ENCODE measurements at places on chromosomes 1 and 21. TPM values are rescaled to one million over a fixed set of nuclear protein-coding genes. Genes with fewer than 3 reads are reported as not detected.

The TP73 gene
- 4.7 TPM for total RNA-seq

The ANGPTL3 gene
- total RNA-seq, result not detected

The AGPAT3 gene
- total RNA-seq, result 40.1 TPM

- DNase-seq, result no peak
These were observed 87.2 kb downstream of the TGFBR3 start for GRCh38 chr1:91798740-91799139.

DNA sequence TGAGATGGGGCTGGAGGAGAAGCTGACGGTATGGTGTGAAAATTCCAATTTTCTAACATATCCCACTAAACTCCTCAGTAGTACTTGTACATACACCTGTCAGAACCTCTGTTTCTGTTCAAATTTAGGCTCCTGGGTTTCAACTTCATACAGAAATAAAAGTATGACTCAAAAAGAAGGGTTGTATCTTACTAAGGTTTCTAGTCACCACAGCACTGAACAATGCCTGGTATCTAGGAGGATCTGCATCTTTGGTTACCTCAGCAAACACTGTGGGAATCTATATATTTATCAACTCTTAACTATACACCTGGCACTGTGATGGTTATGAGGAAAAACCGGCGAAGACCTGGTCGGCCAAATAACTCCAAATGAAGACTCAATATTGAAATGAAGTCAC, 13.8 kb downstream of the RBM34 start:
- no peak for DNase-seq

GRCh38 chr1:66436378-66437135, 97.4 kb upstream of the SGIP1 start:
- DNase-seq, result no peak

DNA sequence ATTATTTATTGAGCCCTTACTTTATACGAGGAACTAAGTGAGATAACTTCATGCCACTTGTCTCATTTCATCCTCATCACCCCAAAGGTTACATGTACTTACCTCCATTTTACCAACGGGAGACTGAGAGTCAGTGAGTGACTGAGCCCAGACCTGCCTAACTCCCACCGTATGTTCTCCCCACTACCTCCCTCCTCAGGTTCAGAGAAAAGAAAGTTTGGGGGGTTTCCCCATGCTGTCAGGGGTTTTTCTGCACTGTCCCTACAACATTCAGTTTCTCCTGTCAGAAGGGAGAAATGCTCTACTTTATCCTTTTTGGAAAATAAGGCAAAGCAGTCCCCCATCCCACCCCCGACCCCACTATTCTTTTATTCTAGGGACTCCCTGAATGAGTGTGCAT, 32.9 kb downstream of the FAM78B start:
- DNase-seq, result no peak

- no peak for DNase-seq
These were observed 18.1 kb upstream of the IFFO2 start for GRCh38 chr1:18974606-18975005.

GRCh38 chr1:78005448-78005722, 646 bp downstream of the DNAJB4 start:
- no peak for DNase-seq

DNA sequence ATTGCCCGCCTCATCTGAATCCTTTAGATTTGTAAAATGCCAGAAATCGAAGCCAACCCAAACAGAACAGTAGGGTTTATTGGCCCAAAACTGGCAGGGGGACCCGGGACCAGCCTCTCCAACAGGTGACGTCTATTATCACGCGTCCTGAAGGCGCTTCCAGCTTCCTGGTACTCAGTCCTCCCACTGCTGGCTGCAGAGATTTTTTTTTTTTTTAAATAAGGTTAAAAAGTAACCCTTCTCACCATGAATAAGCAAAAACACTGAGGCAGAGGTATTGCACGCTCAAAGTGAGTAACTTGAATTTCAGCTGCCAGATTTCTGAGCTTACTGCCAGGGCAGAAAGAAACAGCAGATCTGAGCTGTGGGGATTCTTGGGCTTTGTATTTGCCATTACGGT, 54.4 kb upstream of the GCLM start:
- DNase-seq, result no peak

GRCh38 chr1:35486858-35487408, 70.3 kb downstream of the KIAA0319L start:
- DNase-seq, result no peak

DNA sequence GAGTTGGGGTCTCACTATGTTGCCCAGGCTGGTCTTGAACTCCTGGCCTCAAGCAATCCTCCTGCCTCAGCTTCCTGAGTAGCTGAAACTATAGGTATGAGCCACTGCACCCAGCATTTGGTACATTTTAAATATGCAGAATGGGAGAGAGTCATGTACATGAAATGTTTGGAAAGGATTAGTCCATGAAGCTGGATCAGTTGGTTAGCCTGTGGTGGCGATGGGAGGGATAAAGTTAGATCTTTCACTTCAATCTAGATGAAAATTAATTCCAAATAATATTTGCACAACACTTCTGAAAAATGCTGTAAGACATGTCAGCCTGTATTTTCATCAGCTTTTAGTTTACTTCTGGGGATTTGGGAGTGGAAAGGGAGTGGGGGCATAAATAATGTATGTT, 188.9 kb downstream of the HUNK start:
- DNase-seq, result no peak

Data from Panc1 (cell line).